Progenitor cell of endocrine pancreas (in vitro differentiated cells): ENCODE measurements at places on chromosomes 1 and 21.
A peak's percentile ranks its signal among the peaks of the same experiment; 100 is the strongest.

- DNase-seq, result peak; percentile 40
Measured at GRCh38 chr1:45205011-45205909, 1.1 kb downstream of the ZSWIM5 start.

DNA sequence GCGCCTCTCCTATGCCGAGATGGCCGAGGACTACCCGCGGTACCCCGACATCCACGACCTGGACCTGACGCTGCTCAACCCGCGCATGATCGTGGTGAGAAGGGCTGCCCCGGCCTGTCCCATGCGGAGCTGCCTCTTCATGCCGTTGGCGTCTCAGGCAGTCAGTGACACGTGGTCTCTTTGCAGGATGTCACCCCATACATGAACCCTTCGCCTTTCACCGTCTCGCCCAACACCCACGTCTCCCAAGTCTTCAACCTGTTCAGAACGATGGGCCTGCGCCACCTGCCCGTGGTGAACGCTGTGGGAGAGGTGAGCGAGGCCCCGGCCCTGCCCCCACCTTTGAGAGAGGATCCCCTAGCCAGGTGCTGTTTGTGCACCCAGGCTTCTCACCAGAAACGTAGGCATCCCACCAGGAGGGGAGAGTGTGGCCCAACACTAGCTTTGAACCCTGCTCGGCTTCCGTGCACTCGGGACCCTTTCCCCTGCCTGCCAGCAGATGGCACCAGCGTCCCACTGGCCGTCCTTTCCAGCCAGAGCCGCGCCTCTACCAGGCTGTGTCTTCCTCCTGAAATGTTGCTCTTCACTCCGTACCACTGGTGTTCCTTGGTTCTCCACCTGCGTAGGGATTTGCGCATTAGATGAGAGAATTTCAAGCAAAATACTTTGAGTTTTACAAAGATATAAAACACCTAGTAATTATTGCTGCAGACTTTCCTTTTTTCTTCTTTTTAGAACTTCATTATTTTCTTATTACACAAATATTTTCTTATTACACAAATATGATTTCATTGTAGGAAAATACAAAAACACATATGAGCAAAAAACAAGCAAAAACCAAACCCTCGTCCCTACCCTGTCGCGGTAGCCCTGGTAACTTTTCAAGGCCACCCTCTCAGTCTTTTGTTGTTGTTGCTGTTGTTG, 9.0 kb downstream of the NPPA start:
- DNase-seq, result peak; percentile 63

DNA sequence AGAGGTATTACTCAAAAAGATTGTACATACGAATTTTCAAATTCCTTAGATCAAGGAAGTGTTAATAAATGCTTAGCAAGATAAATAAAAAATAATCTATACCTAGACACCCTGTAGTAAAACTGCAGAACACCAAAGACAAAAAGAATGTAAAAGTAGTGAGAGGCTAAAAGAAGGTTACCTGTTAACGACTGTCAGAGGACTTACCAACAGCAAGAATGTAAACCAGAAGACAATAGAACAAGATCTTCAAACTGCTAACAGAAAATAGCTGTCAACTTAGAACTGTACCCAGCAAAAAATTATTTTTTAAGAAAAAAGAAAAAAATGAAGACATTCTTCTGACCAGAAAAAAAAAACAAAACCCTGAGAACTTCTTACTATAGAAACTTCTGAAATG, 51.2 kb downstream of the CD2 start:
- DNase-seq, result no peak

GRCh38 chr21:25561668-25562641, 45.3 kb downstream of the MRPL39 start:
- DNase-seq, result peak; percentile 31

- DNase-seq, result no peak
Measured at GRCh38 chr1:2099886-2100779, 49.9 kb downstream of the PRKCZ start.

GRCh38 chr1:104195395-104195794, 445.7 kb downstream of the AMY1C start:
- no peak for DNase-seq

GRCh38 chr21:43927591-43928221, 62.7 kb downstream of the AGPAT3 start:
- DNase-seq, result no peak

GRCh38 chr1:88779880-88780279, 95.8 kb downstream of the PKN2 start:
- DNase-seq, result no peak

- no peak for DNase-seq
Measured at GRCh38 chr1:148161053-148161901, 9.2 kb upstream of the NBPF11 start.

DNA sequence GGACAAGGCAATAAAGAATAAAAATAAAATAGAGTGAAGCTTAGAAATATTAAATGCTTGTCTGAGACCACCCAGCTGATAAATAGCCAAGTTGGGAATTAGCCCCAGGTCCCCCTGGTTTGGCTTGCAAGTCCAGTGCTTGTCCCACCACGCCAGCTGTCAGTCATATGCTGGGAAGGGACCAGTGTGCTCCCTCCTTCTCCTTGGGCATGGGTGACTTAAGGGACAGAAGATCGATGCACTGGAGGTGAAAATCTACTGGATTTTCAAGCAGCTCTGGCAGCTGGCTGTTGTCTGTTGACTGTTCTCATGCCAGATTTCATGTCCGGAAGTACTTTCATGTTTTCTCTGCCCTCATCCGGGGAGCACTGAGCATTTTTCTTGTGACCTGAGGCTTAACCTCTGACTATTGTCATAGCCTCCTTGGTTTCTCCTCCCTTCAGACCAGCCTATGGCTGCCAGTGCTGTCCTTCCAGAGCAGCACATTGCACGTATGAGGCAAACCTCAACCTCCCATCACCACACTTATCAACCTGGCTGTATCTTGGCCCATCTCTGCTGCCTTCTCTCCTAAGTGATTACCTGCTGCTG, 12.4 kb downstream of the LMOD1 start:
- no peak for DNase-seq

DNA sequence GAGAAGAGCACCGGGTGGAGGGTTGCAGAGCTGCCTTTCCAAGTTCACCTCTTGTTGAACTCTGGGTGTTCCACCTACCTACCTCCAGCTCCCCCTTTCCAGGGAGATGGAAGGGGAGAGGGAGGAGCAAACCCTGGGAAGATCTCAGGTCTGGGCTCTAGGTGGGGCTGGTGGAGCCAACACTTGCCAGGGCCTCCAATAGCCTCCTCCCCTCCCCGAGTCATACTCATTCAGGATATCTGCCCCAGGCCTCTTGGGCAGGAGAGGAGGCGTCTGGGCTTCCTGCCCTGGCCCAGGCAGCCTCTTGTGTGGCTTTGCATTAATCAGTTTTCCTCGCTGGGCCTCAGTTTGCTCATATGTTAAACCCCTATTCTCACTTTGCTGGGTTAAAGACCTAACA, 13.4 kb downstream of the RAP1GAP start:
- DNase-seq, result no peak

GRCh38 chr1:32056598-32056997, 16.1 kb upstream of the TMEM39B start:
- DNase-seq, result no peak

DNA sequence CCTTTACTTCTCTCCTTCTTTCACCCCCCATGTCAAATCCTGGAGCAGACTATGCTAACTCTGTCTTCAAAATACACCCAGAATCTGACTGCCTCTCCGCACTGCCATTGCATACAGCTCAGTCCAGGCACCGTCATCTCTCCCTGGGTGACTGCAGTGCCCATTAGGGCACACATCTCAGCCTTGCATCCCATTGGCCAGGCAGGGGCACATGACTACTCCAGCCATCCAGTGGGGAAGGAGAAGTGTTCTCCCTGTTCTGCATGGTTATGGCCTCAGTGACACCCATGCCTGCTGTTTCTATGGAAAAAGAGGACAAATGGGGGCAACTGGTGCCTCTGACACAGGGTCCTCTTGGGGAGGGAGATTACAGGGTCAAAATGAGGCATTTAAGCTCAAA, 270.5 kb downstream of the MATN1 start:
- peak; percentile 3 for DNase-seq

- DNase-seq, result no peak
Measured at GRCh38 chr21:45084121-45084520, 9.7 kb downstream of the ADARB1 start.

- no peak for DNase-seq
Measured at GRCh38 chr1:158649052-158649451, 37.5 kb downstream of the SPTA1 start.

DNA sequence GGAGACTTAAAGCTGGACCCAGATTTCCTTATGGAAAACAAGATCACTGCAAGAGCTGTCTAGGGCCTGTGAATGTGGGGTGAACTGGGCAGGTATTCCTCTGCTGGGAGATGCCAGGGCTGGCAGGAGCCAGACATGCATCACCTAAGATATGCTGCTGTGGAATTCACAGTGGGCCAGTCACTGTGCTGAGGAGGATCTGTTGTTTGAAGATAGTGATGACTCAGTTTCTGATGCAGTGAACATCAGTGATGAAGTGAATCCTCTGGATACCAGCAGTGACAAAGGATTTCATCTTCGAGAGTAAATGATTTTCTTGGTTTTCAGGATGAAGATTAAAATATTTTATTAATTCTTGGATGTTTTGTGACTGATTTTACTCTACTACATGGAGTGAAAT, 29.9 kb upstream of the CAMSAP2 start:
- DNase-seq, result no peak

GRCh38 chr1:70426154-70427131, 15.4 kb downstream of the CTH start:
- DNase-seq, result no peak

DNA sequence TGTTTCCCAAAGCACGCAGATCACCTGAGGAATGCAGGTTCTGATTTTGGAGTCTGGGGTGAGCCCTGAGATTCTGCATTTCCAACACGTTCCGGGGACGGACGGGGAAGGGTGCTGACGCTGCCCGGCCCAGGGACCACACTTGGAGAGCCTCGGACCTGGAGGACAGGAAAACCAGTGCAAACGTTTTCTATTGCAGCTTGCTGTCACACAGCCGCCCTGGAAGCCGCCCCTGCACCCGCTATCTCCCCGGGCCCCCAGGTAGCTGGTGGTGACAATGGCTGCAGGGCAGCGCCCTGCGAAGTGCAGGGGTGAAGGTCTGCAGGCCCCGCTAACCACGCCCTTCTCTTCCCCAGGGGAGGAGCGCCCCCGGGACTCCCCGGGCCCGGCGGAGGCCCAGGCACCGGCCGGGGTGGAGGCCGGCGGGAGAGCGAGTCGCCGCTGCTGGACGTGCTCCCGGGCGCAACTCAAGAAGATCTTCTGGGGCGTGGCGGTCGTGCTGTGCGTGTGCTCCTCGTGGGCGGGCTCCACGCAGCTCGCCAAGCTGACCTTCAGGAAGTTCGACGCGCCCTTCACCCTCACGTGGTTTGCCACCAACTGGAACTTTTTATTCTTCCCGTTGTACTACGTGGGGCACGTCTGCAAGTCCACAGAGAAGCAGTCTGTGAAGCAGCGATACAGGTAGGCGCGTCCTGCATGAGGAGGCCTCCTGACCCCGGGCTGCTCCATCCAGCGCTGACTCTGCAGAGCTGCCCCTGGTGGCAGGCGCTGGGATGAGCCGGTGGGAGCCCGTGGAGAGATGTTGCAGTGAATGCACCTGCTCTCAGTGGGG, 142.0 kb upstream of the COA6 start:
- no peak for DNase-seq

DNA sequence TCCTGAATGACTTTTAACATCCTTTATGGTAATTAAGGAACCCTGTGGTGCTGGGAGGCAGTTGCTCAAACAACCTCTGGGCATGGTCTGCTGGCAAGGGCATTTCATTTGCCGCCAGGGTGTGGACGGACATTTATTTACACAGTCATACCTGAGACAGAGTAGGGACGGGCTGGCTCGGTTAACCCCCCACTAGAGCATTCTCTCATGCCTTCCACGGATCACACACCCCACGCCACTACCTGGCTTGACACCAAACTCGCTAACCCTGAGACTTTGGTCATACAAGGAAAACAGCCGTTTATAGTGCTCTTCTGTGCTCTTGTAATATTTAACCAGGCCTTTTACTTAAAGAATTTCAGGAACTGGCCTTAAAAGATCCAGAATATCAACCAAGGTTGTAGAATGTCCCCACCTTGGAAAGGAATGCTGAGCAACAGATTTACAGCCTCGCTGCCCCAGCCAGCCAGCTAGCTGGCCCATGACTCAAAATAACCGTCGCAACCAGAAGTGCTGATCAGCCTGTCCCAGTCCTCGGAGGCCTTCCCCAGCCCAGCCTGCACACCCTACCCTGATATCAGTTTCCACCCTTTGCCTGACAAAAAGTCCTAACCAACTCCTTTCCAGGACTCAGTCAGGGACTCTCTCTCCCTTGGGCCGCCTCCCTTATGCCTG, 6.5 kb upstream of the PDXK start:
- DNase-seq, result no peak

DNA sequence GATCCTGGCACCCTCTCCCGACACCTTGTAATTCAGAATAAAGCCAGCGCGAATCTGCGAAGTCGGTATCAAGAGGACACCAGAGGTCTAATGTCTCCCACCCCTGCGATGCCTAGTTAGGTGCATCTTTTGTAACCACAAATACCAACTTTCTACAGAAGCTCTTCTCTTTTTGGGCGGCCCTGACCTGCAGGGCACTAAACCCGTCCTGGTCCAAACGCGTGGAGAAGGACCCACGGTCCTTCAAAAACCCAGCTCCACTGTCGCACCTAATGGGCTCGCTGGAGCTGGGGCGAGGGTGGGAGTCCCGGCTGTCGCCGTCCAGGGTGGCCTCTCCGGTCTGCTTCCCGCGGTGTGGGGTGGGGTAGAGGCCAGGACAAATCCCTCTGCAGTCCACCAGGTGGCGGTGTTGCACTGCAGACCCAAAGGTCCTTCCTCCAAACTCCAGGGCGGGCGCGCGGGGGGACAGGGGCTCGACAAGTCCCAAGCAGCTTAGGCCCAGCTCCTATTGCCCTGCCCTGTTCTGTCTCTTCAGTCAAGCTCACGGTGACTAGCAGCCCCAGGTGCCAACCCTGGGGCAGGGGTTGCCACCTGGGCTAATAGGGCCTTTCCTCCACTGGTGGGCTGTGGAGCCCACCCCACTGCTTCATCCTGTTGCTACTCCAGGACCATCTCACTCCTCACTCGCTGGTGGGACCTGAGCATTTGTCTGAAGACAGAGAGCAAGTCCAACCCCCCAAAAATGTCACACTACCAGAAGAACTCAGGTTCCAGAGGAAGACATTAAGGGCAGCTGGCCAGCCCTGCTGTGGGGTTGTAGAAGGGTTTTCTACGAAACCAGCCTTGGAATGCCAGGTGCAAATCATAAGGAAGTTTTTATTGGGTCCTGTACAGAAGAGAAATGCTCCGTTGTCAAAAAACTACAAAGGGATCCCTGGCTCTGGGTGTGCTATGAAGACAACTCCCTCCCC, 2.8 kb downstream of the HES3 start:
- DNase-seq, result peak; percentile 85

- DNase-seq, result no peak
Measured at GRCh38 chr1:208445758-208446203, 201.6 kb upstream of the PLXNA2 start.

- DNase-seq, result no peak
Measured at GRCh38 chr1:38085666-38086330, 39.2 kb upstream of the POU3F1 start.

GRCh38 chr21:43880111-43880985, 15.3 kb downstream of the AGPAT3 start:
- no peak for DNase-seq

- DNase-seq, result no peak
Measured at GRCh38 chr21:37249112-37249904, 17.8 kb downstream of the VPS26C start.
